ENCODE measurements at places on chromosomes 16 and 17.

- DNase-seq: no peak
These were observed 226.3 kb upstream of the CIBAR2 start for GRCh38 chr16:85338638-85338982.

DNA sequence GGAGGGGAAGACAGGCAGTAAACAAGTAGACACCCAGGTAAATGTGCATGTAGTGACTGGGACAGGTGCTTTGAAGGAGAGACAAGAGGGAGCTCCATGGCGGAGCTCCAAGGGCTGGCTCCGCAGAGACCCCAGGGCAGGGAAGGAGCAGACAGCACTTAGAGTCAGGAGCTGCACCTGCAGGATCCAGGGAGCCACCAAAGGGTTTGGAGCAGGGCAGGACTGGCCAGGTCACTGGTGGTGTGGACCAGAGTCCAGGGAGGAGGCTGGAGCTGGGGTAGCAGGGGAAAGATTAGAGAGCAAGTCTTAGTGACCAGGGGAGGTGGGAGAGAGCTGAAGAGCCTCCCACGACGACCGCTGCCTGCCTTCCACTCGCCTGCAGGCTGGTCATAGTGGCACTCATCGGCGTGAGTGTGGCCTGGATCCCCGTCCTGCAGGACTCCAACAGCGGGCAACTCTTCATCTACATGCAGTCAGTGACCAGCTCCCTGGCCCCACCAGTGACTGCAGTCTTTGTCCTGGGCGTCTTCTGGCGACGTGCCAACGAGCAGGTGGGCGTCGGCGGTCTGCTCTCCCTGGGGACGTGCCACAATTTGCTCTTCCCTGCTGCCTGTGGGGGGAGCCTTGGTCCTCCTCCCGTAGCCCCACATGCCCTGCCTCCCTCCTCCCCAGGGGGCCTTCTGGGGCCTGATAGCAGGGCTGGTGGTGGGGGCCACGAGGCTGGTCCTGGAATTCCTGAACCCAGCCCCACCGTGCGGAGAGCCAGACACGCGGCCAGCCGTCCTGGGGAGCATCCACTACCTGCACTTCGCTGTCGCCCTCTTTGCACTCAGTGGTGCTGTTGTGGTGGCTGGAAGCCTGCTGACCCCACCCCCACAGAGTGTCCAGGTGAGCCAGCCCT, 14.7 kb upstream of the FAM83G start:
- no peak for DNase-seq

DNA sequence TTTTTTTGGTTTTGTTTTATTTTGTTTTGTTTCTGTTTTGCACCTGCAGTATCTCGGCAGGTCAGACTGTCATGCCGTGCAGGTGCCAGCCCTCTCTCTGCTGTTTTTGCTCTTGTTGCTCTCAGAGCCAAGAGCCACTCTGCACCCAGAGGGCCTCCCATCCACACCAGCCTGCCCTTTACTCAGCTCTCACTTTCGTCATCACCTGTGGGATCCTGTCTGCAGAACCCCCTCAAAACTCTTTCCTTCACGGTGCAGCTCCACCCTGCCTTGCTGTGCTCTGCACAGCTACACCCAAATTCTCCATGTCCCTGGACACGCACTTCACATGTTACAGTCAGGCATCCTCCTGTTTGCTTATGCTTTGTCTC, 2.6 kb downstream of the AOC3 start:
- DNase-seq: no peak

GRCh38 chr17:66548659-66549310, 246.4 kb downstream of the PRKCA start:
- DNase-seq: no peak

GRCh38 chr16:30658731-30659506, 688 bp downstream of the FBRS start:
- DNase-seq: no peak

DNA sequence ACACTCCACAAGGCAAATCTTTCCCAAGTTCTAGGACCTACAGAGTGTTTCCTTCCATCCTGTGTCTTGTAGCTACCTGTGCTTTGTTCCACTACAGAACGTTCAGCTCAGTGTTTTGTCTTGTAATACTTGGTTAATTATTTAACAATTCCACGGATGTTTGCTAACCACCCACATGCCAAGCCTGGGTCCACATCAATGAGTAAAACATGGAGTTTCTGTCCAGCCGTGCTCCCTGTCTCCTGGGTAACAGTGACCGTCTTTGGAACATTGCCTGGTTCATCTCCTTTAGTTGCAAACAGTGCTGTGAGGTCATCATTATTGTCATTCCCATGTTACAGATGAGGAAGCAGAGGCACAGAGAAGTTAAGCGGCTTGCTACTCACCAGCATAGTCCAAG, 41.3 kb downstream of the IRF8 start:
- DNase-seq: no peak

DNA sequence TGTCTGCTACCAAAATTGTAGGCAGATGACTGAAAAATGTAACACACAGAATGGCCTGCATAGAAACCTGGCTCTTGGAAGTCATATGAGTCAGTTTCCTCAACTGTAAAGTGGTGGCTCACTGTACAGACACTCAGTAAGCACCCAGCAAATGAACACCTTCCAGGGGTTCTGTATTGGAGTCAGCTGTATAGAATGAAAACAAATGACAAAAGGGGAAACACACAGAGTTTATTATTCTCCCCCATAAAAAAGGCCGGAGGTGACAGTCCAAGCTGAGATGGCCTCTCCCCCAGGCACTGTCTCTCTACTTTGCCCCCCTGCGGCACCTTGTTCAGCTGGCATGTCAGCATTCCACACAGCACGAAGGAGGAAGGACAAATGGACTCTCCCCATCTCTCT, 6.2 kb upstream of the MEOX1 start:
- DNase-seq: no peak

DNA sequence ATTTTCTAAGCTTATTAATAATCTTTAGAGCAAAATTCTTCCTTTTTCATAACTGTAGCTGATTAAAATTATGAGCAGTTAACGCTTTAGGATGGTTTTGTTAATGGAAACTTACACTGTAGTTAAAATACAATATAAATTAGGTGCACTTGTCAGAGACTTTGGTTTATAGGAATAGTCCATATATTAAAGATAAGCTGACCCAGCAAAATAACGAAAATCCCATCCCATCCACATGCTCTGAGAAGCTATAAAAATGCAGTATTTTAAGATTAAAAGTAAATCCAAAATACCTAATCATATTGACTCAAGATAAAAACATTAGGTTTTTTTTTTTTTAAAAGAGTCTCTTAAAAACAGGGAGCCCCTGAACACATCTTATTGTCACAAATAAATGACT, 38.0 kb downstream of the CEP95 start:
- no peak for DNase-seq

- DNase-seq: no peak
These were observed 223.1 kb upstream of the MAF start for GRCh38 chr16:79823639-79824038.

DNA sequence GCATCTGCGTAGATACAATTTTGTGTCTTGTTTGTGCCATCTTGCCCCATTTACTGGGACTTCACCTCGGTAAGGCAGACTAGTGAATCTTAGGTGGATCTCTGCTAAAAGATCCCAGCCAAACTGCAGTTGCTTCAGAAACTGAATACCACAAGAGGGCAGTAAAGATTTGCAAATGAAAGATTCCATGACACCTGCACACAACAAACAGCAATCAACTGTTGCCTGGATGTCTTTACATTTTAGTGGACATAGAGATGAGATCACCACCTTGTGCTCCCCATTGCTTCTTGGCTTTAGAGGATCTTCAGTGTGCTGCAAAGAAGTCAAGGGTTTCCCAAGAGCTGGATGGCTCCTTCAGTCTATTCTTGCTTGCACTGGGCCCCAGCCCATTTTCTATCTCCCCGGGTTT, 119.2 kb upstream of the CACNG5 start:
- no peak for DNase-seq

DNA sequence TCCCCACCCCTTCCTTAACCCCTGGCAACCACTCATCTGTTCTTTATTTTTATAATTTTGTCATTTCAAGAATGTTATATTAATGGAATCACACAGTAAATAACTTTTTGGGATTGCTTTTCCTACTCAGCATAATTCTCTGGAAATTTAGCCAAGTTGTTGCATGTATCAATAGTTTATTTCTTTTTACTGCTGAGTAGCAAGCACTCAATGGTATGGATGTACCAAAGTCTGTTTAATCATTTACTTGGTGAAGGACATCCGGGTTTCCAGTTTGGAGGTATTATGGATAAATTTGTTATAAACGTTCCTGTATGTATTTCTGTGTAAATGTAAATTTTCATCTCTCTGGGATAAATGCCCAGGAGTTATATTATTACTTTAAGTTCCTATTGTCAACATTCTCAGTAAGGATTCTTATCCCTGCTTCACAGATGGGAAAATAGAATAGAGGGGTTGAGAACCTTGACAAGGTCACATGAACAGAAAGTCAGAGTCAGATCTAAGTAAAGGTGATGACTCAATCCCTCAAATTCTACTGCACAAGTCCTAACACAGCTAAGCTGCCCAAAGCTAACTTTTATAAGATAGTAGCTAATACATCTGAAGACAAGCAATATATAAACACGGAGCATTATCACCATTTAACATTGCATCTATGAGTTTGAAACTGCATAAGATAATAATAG, 62.4 kb upstream of the MTMR4 start:
- DNase-seq: no peak

- peak; percentile 24 for DNase-seq
These were observed 2.0 kb upstream of the ARRB2 start for GRCh38 chr17:4708436-4708835.

DNA sequence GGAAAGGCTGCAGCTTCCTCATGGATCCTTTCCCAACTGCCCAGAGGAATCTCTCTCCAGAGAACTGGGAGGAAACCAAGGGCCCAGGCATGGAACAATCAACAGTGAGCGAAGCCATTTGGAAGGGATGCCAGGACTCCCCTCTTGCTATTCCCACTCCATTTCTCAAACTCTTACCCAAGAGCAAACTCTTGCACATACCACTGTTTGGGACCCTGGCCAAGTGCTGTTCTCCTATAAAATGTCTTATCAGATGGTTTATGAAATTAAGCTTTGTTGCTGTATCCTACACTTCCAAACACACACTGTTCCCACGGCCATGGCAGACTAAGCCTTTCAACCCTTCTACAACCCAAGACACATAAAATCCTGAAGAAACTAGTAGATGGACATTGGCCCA, 48.3 kb upstream of the AXIN2 start:
- no peak for DNase-seq

DNA sequence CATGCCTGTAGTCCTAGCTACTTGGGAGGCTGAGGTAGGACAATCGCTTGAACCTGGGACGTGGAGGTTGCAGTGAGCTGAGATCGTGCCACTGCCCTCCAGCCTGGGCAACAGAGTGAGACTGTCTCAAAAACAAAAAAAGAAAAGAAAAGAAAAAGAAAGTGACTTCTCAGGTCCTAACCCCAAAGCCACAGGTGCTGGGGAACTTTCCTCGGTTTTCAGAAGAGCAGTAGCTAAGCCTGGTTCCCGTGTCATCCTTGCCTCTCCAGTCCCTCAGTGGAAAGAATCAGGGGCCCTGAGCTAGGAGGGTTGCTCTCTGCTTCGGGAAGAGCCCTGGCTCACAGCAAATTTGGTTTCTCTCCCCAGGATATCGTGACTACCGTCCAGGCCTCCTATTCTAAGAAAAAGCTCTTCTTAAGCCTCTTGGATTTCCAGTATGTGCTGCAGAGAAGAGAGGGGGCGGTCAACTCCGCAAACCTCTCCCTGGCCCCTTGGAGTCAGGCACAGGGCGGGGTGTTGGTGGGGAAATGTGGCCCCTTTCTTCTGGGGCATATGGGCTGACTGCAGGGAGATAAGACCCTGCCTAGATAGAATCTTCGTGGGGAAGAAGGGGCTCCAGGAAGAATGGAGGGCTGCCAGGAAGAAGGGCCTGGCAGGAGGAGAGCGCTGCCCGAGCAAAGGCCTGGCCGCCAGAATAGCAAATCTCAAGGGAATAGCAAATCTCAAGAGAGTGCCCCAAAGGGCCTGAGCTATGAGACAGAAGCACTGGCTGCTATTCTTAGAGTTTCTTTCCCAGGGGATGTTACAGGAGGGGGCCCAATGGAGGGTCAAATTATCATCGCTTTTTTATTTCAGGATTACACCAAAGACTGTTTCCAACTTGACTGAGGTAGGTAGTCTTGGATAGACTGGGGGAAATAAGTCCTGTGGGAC, 8.3 kb upstream of the NLRC5 start:
- no peak for DNase-seq

DNA sequence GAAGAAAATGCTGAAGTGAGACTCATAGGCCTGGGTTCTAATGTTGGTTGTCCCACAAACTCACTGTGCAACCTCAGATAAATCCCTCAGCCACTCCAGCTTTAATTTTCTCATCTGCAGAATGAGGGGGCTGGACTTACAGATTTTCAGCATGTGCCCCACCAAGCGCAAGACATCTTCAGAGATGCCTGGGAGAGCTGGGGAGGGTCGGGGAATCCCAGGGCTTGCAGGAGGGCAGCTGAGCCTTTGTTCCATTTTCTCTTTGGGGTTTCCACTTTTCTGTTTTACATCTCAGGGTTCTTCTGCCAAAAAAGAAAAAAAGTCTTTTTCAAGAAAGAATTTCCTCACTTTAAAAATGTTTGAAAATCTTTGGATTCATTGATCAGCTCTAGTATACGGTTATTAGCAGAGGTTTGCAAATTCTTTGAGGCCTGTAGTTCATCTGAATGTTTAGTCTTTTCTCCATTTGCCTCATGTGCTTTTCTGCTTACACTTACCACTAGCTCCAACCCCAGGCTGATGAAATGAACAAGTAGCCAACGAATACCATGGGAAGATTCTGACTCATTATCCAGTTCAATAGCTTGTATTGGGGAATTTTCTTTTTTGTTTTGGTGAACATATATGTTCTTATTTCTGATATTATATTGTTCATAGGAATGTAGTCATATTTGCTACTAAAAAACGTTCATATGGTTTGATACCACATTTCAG, 56.4 kb downstream of the CHD9 start:
- no peak for DNase-seq

GRCh38 chr16:48004141-48004695, 151.6 kb downstream of the ABCC12 start:
- no peak for DNase-seq

DNA sequence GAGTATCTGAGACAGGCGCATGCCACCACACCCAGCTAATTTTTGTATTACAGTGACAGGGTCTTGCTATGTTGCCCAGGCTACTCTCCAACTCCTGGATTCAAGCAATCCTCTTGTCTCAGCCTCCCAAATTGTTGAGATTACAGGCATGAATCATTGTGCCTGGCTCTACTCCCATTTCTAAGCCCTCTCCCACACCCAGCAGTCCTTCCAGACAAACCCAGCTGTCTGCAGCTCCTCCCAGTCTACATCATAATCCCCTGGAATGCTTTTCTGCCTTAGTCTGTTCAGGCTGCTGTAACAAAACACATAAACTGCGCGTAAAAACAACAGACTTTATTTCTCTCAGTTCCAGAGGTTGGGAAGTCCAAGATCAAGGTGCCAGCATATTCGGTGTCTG, 144.5 kb downstream of the GRIN2A start:
- DNase-seq: no peak

GRCh38 chr16:75011634-75012307, 12.9 kb downstream of the ZNRF1 start:
- peak; percentile 6 for DNase-seq

DNA sequence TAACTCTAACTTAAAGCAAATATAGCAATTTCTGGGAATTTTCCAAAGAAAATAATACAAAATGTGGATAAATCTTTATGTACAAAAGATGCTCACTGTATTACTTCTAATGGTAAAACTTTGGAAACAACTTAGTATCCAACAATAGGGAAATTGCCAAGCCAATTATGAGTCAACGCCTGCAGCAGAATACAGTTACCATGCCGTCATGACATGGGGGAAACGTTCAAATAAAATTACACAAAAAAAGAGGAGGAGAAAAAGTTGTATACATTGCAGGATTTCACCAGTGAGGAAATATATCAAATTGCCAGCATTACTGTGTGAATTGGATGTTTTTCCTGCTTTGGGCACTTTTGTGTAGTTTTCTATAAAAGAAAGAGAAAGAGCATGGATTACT, 469.6 kb downstream of the SOX9 start:
- no peak for DNase-seq
